ENCODE measurements at places on chromosomes 2 and 18.

GRCh38 chr18:60980422-60981005 is 352.7 kb upstream of the CDH20 start:
- DNase-seq: no peak

DNA sequence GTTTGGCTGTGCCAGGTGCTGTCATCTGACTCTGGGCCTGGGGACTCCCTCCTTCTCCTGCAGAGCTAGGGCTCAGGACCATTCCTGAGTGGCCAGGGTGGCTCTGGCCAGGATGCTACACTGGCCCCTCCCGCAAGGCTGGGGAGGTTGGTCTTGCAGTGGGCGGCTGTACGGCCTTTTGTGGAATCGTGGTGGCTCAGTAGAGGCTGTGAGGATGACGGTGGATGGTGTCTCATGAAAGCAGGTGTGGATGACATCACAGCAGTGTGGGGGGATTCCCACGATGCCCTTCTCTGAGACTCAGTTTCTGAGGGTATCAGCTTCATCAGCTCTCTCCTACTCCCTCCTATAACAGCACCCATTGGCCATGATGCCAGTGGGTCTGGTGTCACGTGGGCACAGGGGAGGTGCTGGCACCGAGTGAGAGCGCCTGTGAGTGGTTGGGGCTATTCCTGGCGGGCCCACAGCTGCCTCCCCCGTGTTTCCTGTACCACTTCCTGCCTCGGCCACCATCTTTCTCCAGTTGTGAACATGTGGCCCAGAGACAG is 144.2 kb upstream of the HDAC4 start:
- no peak for DNase-seq

GRCh38 chr2:167753142-167753541 is 494.3 kb downstream of the STK39 start:
- DNase-seq: no peak

- no peak for DNase-seq
Observed at GRCh38 chr18:73043611-73044010, 175.8 kb upstream of the NETO1 start.

GRCh38 chr2:206004004-206004693 is 81.8 kb downstream of the INO80D start:
- peak; percentile 37 for DNase-seq

Data from colonic mucosa (tissue), 4 donors.